NCI-H460 (cell line): ENCODE measurements at places on chromosomes 4 and X.

DNA sequence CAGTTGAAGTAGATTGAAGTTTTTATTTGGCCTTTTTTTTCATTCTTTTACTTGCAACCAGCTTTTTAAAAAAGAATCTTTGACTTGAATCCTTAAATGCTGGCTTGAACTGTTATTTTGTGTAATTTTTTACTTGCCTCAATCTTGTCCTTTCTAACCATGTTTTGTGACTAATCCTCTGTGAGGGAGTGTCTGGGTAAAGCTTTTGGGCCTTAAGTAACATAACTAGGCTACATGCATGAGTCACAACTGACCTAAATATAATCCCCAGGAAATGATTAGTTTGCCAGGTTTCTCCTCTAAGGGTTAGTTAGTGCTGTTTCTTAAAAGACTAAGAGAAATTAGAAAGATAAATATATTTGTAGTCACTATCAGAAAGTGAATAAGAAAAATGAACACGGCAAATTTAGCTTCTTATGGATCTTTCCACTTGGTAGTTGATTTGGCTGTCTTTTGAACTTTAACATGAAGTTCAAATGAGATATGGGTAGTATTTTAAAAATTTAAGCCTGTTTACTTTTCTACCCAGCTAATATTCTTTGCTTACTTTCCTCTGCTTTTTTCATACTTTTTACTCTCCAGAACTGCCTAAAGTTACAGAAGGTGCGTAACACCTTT lies 13.0 kb downstream of the EXOC1 start:
- peak; percentile 61 for DNase-seq

DNA sequence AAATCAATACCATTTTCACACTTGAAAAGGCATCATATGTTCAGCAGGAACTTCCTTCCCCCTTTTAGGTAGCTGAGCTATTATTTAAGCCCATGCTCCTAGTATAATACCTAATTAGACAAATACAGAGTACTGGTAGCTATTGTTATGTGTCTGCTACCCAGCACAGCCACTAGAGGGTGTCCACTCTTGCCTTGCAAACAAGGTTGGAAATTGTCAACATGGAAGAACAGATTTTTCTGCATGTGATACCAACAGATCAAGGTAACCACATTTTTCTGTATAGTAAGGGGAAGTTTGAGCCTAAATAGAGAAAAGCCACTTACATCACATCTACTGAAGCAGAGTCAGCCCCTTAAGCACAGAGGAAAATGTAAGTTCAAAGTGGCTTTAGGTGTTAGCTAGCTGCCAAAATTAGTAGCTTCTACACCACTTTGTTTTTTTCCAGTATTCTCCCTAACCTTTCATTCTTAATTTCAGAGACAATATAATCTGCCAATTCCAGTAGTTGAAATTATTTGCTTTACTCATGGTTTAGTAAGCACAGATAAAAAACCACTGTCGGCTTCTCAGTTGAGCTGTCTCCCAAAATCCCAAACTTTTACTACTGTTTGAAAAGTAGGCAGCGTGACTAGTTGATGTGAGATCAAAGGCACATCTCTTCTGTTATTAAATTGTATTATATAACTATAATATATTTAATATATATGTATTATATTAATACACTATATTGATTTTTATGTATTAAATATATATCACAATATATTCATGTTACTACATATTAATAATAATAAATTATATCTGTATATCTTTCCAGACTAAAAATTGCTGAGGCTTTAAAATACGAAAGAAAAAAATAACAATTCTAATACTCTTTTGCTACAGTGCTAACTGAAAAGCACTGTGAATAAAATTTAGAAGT lies 38.2 kb downstream of the EDNRA start:
- peak; percentile 33 for DNase-seq

GRCh38 chrX:46039526-46039925 lies 505.7 kb downstream of the ZNF674 start:
- DNase-seq: no peak

GRCh38 chr4:132276989-132277388 lies 872.1 kb upstream of the PCDH10 start:
- DNase-seq: no peak

DNA sequence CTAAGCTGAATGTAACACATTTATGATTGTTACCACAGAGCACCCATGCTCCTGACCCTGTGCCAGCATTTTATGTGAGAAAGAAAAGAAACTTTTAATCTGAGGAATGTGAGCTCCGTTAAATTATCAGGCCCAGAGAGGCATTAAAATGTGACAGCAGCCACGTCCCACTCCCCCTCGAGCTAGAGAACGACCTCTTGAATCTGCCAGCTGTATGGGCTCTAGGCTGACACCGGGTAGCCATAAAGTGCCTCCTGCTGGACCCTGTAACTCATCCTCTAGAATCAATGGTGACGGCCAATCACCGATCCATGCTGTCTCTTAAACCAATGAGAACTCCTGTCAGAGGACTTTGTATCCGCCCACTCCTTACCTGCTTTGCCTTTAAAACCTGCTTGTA lies 110.2 kb upstream of the ADRA2C start:
- no peak for DNase-seq

- no peak for DNase-seq
These were observed 67.1 kb downstream of the PPP2R2C start for GRCh38 chr4:6405397-6405706.
